Stimulated activated CD8-positive, alpha-beta memory T cell treated with anti-CD3 and anti-CD28 coated beads, Interleukin-2, amount 100 ng/mL, for 1 hour (primary cell): ENCODE measurements at places on chromosomes 7 and 10.

- no peak for DNase-seq
Measured at GRCh38 chr10:61487506-61487905, 34.3 kb upstream of the TMEM26 start.

- DNase-seq: no peak
Measured at GRCh38 chr10:17488848-17489247, 34.5 kb upstream of the ST8SIA6 start.

GRCh38 chr10:86178401-86179152, 188.0 kb downstream of the GRID1 start:
- no peak for DNase-seq

- DNase-seq: no peak
Measured at GRCh38 chr7:77907281-77907680, 108.7 kb downstream of the PHTF2 start.

GRCh38 chr10:61961278-61961677, 59.8 kb downstream of the ARID5B start:
- no peak for DNase-seq

DNA sequence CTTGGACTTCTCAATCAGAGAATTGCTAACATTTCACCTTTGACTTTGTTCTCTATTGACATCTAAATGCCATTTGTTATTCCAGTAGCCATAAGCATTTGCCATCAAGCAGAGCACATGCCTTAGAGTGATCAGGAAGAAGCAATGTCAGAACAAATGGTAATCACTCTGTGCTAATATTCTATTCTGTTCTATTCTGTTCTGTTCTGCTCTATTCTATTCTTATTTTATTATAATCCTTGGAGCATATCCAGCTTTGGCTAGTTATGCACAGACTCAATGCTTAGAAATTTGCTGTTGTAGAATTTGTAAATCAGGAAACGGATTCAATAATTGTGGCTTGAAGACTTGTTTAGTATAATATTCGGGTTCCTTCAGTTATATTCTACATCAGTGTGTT, 175.4 kb downstream of the EXOC4 start:
- DNase-seq: no peak

DNA sequence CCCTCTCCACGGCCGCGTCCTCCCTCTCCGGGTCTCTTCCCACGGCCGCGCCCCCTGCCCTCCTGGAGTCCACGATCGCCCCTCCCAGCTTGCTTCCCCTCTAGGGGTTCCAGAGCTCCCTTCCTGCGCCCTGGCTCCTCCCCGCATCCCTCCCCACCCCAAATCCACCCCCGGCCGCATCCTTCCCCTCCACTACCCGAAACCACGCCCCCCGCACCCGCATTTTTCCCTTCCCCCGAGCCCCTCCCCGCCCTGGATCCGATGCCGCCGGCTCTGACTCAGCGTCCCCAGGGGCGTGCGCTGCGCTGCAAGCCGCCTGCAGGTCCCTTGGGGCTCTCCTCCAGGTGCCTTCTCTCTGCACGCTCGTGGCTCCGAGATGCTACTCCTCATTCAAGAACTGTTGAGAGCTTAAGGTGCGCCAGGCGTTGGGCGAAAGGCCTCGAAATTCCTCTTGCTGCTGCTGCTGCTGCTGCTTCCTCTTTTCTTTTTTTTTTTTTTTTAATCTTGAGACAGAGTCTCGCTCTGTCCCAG, 372 bp upstream of the TMEM130 start:
- peak; percentile 52 for DNase-seq

DNA sequence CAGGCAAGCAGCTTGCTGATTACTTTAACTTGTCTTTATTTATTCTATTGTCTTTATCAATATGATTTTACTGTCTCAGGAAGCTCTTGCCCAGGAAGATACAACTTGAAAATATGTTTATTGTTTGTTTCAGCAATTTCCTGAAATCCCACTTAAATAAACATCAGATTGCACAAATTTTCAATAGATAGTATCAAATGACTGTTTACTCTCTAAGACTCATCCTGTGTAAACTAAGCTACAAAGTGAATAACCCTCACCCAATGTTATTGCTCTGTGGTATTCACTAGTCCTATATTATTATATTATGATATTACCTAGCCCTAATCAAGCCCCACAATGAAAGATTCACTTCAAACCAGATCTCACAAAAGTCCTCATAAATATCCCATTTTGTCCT, 130.4 kb upstream of the HPS1 start:
- no peak for DNase-seq

- DNase-seq: no peak
Measured at GRCh38 chr7:121558288-121558687, 162.2 kb upstream of the FAM3C start.

DNA sequence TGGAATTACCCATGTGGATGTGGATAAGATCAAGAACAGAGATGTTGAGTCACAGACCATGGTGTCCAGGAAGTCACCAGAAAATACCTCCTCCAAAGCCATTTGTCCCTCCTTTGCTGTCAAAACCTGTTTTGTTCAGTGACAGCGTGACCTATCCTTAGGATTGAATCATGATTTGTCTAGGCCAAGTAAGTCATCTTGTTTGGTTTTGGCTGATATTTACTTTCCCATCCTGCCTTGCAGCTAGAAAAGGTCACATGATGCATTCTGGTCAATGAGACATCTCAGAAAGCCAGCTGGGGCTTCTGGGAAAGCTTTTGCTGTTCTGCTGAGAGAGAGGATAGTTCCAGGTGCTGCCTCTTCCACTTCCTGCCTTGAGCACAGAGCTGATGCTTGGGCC, 225.3 kb upstream of the ZMIZ1 start:
- DNase-seq: no peak

GRCh38 chr7:149806726-149807125, 31.4 kb upstream of the ZNF862 start:
- DNase-seq: no peak

DNA sequence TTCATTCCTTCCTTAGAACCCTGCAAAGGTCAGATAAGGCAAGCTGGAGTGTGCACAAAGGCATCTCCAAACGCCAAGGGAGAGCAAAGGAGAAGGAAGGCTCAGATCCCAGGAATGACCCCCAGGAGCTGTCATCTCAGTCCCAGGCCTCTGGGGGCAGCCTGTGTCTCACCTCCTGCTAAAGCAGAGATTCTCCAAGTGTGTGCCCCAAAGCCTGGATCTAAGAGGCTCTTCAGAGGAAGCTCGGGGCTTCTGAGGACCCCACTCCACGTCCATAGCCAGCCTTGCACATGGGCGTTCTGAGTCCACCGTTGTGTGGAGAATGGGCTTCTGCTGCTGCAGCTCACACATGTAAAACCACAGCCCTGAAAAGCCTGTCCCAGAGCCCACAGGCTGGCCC, 5.1 kb upstream of the GRID1 start:
- no peak for DNase-seq

GRCh38 chr10:94780844-94781243, 18.4 kb downstream of the CYP2C19 start:
- no peak for DNase-seq

DNA sequence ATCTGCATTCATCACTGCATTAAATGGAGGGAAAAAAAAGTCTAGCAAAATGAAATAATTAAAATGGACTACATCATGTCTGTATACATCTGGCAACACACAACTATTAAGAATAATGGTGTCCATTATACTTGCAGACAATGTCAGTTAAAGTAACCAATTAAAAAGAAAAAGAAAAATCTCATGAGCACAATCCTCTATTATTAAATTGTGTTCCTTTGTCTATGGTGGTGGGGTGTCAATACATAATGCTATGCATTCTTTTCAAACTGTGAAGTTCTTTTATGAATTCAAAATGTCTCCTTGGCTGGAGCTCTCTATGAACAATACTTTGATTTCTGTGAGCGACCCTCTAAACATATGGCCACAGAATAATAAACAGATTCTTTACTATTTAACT, 63.5 kb downstream of the NRP1 start:
- no peak for DNase-seq
